Hematopoietic multipotent progenitor cell treated with erythropoietin and hydrocortisone succinate and interleukin-3 and kit ligand, for 8 days (in vitro differentiated cells): ENCODE measurements at places on chromosomes 1 and 21.

- DNase-seq, result peak; percentile 49
Observed at GRCh38 chr1:110207831-110208230, 2.3 kb upstream of the KCNC4 start.

DNA sequence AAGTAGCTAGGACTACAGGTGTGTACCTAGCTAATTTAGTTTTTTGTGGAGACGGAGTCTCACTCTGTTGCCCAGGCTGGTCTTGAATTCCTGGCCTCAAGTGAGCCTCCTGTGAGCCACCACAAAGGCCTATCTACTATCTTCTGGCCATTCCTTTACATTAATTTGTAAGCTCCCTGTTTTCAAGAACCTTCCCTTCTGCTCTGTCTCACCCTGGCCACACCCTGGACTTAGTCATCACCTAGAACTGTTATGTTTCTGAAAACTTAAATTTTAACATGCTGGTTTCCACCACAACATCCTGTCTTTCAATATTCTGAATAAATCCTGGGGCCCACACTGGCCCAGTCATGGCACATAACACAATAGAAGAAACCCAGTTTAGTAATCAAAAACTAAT lies 4.9 kb upstream of the B4GALT3 start:
- DNase-seq, result peak; percentile 43

GRCh38 chr1:1204998-1205768 lies 1.2 kb downstream of the TNFRSF18 start:
- no peak for DNase-seq

DNA sequence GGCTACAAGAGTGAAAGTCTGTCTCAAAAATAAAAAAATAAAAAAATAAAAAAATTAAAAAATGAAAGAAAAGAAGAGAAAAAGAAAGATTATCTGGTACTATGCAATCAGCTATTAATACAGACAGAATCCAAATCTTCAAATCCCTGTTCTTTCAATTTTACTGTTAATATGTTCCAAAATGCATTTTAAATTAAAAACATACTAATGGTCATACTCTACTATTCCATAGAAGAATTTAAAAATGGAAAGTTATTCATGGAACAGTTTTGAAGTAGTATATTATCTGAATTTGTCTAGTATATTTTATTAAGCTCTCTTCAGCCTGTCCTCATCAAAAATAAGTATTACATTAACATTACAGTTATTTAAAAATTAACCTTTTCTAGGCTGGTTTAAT lies 430.1 kb downstream of the PTBP2 start:
- DNase-seq, result no peak

DNA sequence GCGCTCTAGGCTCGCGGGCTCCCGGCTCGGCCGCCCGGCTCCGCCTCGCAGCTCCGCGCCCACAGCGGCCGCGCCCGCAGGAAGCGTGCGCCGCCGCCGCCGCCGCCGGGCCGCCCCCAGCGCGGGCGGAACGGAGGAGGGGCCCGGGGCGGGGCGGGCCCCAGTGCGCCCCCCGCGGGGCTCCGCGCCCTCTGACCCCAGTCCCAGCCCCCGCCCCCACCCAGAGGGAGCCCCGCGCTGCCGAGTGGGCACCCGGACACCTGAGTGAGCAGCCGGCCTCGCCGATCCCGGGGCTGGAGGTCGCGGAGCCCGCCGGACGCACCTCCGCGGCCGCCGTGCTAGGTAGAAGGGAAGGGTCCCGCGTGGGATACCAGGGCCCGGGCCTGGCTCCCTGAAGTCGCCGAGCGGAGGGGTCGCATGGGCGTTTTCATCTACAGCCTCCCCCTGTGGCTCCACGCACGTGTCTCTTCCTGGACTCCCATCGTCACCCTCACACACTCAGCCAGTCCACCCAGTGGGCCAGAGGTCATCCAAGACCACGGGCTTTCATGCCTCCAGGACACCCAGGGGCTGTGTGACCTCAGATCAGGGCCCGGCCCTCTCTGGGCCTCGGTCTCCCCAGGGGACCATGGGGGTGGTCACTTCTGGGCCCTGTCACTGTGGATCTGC lies at the start of gene SDC3:
SDC3 (minus strand) TSS at position 63 of the 669 bp plus-strand sequence. CDS start 172 bp downstream, outside the sequence.
- peak; percentile 25 for DNase-seq

DNA sequence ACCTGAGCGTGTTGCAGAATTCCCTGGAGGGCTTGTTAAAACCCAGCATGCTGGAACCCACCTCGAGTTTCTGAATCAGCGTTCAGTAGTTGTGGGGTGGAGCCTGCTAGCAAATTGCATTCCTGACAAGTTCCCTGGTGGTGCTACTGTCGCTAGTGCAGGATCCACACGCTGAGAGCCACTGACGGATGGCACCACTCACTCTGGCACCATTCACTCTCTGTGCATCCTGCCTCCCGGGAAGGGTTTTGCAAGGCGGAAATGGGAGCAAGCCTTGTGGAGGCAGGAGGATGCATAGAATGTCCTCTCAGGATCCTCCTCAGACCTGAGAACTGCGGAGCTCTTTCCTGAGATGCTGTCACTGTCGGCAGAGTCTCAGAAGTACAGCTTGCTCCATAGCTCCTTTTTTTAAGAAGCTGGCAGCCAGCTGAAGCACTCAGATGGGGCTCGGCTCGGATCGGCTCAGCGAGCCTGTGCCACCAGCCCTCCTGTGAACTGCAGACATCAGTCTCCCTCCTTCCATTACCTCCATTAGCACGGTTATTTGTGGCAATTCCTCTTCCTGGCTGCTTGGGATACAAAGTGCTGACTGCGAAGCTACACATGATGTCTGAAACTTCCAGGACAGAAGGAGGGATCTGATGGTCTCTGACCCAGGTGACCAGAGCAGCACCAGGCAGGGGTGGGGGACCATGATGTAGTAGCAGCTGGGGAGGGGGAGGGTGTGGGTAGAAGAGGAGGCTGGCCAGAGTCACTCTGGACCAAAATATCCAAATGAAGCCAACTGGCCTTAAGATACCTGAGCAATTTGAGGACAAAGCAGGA lies 89.6 kb downstream of the C1orf94 start:
- DNase-seq, result no peak

DNA sequence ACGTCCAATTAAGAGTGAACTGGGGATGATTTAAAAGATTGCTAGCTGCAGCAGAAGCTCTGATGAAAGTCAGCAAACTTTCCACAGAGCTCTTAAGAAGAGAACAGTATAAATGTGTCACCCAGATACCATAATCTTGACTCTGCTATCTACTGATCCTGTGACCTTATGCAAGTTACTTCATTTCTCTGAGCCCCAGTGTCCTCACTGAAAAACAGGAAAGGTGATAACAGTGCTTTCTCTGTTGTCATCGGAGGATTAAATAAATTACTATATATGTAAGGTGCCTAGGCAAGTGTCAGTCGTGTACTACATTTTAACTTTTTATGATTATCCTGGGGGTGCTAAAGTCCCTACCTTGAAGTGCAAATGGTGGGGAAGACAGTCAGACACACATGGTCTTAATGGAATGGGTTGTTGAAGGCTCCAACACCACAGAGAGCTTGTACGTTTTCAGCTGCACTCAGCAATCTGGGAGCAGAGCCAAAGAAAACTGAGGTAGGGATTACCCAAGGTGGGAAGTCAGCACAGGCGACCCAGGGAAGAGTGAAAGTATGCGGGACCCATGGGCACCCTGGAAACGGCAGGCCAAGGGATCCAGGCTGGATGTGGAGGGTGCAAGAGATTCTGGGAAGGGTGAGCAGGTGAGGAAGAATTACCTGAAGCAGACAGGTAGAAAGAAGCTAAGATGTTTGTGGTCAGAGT lies 82.8 kb downstream of the DTL start:
- DNase-seq, result peak; percentile 30

GRCh38 chr21:17931080-17931479 lies 111.9 kb upstream of the C21orf91 start:
- peak; percentile 14 for DNase-seq

DNA sequence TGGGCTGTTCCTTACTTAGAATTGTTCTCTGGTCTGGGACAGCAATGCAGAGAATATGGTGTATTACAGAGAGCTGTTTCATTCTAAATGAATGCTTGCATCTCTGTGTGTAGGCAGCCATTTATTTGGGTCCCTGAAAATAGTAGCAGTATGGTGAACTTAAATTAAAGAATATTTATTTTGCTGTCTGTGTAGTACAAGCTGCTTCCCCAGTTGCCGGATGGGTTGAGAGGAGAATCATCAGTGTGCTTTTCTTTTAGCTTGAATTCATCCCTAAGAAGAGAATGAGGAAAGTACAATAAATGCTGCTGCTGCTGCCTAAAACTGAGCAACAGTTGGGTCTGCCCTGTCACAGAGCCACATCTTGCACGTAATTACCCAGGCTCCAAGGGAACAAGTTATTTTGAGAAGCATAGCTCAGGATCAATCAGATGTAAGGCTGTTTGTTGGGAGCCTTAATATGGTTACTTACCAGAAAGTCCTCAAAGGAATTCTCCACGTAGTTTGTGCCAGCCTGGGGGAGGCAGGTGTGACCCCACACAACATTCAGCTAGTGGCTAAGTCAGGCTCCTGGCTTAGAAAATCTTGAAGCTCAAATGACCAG lies 16.6 kb downstream of the ACTN2 start:
- no peak for DNase-seq

GRCh38 chr21:15039607-15040299 lies 25.0 kb downstream of the NRIP1 start:
- no peak for DNase-seq

DNA sequence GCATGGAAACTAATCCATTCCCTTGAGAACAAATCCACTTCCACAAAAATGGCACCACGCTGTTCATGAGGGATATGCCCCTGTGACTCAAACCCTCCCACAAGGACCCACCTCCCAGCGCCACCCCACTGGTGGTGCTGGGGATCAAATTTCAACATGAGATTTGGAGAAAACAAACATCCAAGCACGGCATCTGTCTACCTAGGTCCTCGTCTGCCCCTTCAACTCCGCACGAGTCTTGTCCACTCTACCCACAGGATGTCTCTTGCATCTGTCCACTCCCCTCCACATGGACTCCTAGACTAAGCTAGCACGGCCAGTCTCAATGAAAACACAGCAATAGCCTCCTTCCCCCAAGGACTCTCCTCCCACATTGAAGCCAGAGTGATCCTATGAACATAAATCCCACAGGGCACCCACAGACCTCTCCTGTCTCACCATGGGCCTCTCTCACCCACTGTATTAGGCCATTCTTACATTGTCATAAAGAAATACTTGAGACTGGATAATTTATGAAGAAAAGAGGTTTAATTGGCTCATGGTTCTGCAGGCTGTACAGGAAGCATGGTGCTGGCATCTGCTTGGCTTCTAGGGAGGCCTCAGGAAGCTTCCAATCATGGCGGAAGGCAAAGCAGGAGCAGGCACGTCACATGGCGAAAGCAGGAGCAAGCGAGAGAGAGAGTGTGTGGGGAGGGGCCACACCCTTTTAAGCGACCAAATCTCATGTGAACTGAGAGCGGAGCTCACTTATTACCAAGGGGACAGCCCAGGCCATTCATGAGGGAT lies 101.4 kb downstream of the TOMM20 start:
- no peak for DNase-seq

DNA sequence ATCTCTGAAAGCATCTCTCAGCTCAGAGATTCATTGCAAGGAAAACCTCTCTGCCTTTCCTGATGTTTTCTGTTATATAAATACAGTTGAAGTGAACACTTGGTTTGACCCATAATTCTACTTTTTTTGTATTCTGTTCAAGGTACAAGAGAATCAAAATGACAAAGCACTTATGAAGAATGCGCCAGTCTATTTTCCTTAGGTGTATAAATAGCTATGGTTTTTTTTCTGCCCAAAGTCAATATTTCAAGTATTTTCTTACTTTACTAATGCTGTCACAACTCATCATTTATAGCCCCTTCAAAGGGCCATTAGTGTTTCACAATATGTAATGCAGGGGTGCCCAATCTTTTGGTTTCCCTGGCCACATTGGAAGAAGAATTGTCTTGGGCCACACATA lies 142.5 kb upstream of the C1orf105 start:
- DNase-seq, result no peak

GRCh38 chr21:37065561-37066177 lies 7.2 kb downstream of the PIGP start:
- no peak for DNase-seq

DNA sequence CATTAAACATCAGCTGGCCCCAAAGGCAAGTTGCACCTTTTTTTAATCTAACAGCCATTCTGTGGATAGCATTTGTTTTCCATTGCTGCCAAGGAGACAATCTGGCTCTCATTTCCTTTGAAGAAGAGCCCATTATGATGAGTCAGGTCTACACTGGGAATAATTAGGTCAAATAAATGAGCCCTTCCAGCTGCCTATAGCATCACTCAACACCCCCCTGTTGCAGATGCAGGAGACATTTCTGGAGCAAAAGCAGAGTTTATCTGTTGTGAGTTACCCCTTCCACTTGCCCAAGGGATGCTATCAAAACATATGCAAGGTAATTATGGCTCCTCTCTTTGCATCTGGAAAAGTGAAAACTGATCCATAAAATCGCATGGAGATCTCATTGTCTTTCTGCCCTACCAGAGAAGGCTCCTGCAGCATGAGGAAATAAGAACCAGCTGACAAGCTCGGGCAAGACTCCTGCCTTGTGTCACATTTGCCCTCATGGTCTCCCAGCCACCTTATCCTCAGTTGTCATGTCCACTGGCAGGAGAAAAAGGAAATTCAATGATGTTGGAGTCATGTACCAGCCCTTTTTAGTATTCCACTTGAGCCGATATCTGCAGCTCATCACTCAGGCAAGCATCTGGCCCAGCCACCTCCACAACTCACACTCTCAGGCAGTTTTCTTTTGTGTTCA lies 135.9 kb downstream of the SLC30A10 start:
- DNase-seq, result no peak

GRCh38 chr1:50538476-50538875 lies 115.2 kb upstream of the DMRTA2 start:
- DNase-seq, result no peak

GRCh38 chr21:33388188-33388587 lies 15.0 kb upstream of the IFNGR2 start:
- DNase-seq, result no peak

DNA sequence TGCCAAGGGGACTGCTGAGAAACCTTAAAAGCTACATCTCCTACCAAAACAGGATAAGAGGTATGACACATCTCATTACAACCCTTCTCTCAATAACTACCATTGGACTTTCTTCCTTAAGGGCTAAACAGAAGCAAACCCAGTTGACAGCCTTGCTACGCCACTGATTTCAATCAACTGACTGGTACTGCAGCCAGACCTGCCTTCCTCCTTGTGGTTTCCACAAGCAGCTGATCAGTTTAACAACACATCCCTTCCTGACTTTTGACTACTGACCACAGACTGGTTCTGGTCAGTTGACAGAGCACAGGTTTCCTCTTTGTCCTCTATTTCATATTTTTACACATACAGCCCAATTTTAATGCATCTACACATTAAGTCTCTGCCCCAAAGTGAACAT lies 108.8 kb downstream of the ADAMTS1 start:
- DNase-seq, result no peak

- DNase-seq, result no peak
Observed at GRCh38 chr21:17682924-17683323, 70.2 kb upstream of the BTG3 start.

DNA sequence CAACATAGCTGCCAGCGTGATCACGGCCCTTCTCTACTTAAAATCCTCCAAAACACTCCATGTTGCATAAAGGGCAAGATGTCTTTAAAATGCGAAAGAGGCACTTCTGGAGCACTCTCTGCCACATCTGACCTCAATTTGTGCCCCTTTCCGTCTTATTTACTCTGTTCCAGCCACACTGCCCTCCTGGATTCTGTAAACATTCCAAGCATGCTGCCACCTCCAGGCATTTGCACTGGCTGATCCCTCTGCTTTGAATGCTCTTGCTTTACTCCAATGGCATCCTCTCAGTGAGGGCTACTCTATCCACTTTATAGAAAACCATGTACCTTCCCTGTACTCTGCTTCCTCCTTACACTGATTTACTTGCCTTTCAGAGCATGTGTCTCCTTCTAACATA lies 5.3 kb upstream of the RGS7 start:
- no peak for DNase-seq

GRCh38 chr21:42056468-42056867 lies 14.6 kb upstream of the UMODL1 start:
- no peak for DNase-seq

- peak; percentile 70 for DNase-seq
Observed at GRCh38 chr1:205484985-205485967, 19.2 kb upstream of the CDK18 start.
